Activated CD4-positive, alpha-beta T cell treated with anti-CD3 and anti-CD28 coated beads, Interleukin-2, Interleukin-6, amounts not matched to agents 100 ng/mL and 50 ng/mL, durations not matched to agents 16 hours and 8 hours (primary cell): ENCODE measurements at places on chromosomes 4 and X.
A peak's percentile ranks its signal among the peaks of the same experiment; 100 is the strongest.

GRCh38 chr4:79287718-79288117, 38.1 kb downstream of the NAA11 start:
- no peak for DNase-seq

- DNase-seq: peak; percentile 59
Observed at GRCh38 chr4:166045457-166045856, 172.4 kb downstream of the TLL1 start.

GRCh38 chr4:126482311-126482710, 1150.4 kb upstream of the INTU start:
- DNase-seq: no peak

DNA sequence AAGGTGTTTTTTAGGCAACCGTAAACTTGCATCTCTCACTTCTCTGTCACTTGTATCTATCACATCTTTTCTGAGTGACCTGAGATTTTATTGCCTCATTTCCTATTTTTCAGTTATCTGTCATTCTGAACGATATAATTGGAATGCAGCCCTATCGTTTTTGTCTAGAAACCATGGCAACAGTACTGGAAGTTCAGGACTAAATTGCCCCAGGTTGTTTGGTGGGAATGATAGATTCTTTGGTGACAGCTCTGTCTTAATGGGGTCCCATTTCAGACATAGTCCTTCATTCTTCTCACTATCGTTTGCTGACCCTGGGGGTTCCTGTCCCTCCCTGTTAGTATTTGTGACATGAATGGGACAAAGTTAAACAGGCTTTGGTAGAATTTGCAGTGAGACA, 267.7 kb upstream of the GALNT7 start:
- no peak for DNase-seq

GRCh38 chr4:26583538-26583864, 383 bp upstream of the TBC1D19 start:
- peak; percentile 68 for DNase-seq

DNA sequence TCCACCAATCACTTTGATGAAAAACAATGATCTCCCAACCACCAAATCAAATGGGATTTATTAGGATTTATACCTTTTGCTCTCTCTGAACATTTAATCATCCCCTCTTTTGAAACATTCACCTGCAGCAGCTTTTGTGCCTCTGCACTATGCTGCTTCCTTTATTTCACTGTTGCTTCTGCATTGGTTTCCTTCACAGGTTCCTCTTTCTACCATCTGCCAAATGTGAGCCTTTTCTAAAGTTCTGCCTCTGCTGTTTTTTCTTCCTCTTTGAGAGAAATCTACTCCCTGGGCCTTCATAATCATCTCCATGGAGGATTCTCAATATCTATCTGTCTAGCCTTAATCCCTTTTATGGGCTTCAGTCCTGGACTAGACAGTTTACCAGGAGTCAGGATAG, 24.7 kb downstream of the CUL4B start:
- DNase-seq: no peak
